ENCODE measurements at places on chromosomes 1 and 21. TPM values are rescaled to one million over a fixed set of nuclear protein-coding genes. Genes with fewer than 3 reads are reported as not detected.

DNA sequence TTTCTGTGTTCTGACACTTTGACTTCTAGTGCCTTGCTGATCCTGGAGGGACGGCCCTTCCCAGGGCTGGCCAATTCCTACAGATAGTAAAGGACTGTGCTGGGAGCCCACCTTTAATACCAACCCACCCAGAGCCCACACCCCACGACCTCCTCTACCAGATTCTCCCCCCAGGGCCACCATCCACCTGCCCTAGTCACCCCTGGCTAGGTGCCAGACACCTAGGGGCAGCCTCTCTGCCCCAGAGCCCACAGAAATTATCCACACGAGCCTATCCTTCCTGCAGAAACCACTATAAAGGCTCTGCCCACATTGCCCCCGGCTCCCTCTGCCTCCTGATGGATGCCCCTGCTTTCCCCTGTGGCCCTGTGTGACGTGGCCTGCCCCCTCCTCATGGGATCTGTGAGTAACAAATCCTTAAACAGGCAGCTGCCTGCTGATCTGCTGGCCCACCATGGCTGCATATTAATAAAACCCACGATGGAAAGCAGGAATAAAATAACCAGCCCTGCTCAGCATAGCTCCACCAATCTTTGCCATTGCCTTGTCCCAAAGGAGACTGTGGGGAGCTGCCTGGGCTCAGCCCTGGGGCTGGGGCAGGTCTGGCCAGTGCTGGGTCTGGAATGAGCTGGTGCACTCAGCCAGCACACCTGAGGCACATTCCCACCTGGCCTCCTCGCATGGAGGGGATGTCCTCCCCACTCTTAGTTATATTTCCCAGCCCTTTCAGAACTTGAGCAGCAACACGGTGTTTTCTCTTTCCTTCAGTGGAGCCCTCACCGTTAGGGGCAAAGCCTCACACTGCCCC is 488.5 kb downstream of the NPHP4 start:
- H3K27ac ChIP-seq: no peak overlapping the region
- H3K27me3 ChIP-seq: no peaks in the 10 kb centered on the region
- H3K4me1 ChIP-seq: no peaks in the 10 kb centered on the region
- DNase-seq: no peak

DNA sequence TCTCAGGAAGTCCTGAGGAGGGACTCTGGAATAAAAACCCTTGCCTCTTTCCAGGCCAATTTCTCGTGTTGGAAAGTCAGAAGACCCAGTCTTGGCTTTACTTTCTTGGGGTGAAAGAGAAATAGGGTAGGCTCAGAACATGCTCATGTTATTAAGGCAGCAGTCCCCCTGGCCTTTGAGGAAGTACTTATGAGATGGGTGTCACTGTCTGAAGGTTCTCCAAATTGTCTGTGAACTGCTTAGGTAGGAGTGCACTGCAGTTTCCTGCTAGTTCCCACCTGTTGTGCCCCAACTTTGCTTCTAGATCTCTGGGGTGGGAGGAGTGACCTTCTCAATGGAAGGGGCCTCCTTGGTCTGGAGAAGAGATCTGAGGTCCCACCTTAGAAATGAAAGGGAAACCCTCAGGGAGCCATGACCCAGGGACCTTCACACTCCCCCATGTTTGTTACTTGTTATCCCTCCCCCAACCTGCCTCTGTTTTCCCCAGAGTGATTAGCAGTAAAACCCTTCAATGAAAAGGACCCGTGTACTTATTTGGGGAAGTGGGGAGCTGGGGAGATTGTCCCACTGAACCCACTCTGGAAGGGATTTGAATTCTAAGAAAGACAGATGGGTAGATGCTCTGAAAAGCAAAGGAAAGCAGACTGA is 5.7 kb downstream of the ZNF691 start:
- no peak for DNase-seq
- peaks cover 19% of the 10 kb centered on the region for H3K36me3 ChIP-seq
- H3K4me1 ChIP-seq: peaks cover 10% of the 10 kb centered on the region
- H3K27ac ChIP-seq: no peak overlapping the region

The LY9 gene
- 1.3 TPM for total RNA-seq

DNA sequence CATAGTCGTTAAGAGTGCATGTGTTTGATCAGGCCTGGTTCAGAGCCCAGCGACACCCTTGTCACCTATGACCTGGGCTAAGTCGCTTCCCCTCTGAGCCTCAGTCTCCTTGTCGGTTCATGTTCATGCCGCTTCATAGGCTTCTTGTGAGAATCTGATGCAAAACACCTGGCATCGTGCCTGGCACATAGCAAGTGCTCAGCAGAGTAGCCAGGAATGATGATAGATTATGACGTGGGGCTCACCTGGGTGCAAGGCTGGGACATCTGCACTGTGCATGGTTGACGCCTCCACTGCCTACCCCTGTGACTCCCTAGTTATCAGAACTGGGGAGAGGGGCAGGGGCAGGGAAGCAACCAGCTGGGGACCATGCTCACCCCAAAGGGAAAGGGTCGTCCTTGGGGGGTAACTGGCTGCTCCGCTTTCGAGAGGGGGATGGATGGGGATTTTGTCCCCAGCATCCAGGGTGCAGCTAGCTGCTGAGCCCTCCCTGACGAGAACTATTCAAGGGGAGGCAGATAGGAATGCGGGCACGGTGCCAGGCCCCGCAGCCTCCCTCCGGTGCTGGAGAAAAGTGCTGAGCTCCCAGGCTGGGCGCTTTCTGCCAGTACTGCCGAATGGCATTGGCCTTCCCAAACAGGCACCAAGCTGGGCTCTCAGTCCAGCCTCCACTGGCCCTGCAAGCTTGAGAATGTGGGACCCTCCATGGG is 9.3 kb downstream of the EFHD2 start:
- H3K27me3 ChIP-seq: no peaks in the 10 kb centered on the region
- H3K4me3 ChIP-seq: no peak overlapping the region
- H3K4me1 ChIP-seq: no peaks in the 10 kb centered on the region

DNA sequence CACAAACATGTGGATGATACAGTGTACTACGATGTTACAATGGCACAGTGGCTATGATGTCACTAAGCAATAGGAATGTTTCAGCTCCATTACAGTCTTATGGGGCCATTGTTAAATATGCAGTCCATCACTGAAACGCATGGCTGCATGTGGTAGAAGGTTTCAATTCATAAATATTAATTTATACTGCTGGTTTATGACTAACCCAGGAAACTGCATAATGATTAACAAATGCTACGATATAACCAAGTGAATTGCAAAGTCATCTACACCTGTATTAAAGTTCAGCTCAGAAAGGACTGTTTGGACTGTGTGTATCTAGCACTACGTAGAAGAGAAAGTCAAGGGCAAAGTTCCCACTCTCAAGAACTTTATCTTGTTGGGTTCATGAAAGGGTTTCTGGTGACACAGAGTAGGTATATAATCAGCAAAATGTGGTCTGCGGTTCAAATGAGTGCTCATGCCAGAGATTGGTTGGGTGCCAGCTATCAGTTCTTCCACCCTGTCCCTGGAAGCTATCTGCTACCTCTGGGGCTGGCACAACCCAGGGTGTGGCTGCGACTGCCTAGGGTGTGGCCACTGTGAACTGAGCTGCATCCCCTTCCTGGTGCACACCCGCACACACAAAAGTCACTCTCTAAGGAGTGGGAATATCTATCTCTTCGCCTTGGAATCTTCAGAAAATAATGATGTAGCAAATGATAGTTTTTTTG is 14.8 kb downstream of the MGST3 start:
- no peak overlapping the region for H3K4me3 ChIP-seq
- peaks cover under 1% of the 10 kb centered on the region for H3K36me3 ChIP-seq
- no peak overlapping the region for H3K27ac ChIP-seq
- H3K27me3 ChIP-seq: no peaks in the 10 kb centered on the region
- DNase-seq: no peak

DNA sequence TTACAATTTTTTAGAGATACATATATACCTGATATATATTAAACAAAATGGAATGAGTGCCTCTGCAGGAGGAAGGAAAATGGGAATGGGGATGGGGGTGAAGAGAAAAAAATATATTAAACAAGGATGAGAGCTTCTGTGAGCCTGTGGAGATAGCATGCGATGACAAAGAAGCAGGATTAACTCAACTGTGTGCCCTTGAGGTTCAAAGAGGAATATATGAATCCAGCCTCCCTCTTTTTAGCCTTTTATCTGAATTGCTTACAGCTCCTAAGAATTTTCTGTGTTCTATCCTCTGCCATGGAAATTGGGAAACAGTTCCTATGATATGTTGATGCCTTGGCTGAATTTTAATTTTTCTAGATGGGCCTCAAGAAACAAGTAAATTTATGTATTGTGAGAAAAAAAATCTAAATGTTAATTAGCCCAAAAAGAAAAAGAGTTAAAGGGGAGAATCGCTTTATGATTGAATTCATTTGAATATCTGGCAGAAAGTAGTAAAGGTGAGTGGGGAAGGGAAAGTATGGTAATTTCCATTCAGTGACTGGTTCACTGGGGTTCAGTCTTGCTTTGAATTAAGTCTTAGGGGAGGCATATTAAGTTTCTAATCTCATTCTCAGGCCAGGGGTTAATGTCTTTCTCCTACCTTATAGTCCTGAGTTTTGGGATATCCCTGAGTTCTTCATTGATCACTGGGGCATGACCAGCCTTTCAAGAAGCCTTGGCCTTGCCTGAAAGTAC is 106.3 kb upstream of the HMCN1 start:
- no peaks in the 10 kb centered on the region for H3K27me3 ChIP-seq
- H3K4me1 ChIP-seq: no peaks in the 10 kb centered on the region
- no peak overlapping the region for H3K27ac ChIP-seq
- H3K4me3 ChIP-seq: no peak overlapping the region

DNA sequence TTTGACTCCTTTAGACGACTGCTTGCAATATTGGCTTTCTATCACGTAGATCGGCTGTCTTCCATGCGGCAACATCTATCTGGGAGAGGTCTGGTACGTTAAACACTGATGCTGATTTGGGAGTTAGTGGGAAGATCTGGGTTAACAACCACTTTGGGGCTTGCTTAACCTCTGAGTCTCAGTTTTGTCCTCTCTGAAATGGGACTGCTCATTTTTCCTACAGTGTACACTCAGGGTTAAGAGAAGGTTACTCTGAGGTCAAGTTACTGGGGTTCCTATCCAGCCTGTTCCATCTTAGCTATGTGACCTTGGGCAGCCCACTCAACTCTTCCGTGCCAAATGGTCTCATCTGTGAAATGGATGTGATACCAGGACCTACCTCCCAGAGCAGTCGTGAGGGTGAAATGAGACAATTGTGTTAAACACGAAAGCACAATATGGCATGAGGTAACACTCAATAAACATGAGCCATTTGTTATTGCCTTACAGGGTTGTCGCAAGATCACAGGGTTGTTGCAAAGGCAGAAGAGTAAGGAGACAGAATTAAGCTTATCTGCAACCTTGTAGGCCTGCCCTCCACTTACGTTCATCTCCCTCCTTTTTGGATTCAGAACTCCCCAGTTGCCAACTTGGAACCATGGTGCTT is 5.6 kb downstream of the ABCA4 start:
- H3K4me1 ChIP-seq: no peaks in the 10 kb centered on the region
- no peaks in the 10 kb centered on the region for H3K27me3 ChIP-seq
- no peaks in the 10 kb centered on the region for H3K36me3 ChIP-seq
- H3K4me3 ChIP-seq: no peak overlapping the region
- H3K27ac ChIP-seq: no peak overlapping the region

DNA sequence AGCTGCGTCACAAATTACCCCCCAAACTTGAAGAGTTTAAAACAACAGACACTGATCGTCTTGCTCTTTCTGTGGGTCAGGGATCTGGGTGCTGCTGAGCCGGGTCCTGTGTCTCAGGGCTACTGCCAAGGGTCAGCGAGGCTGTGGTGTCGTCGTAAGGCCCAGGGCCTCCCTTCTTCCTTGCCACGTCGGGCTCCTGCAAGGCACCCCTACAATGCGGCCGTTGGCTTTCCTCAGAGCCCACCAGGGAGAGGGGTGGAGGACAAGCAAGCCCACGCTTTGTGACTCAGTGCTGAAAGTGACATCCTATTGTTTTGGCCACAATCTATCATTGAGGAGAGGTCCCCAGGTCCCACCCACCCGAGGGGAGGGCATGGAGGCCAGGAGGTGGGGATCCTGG is 7.7 kb upstream of the FBLIM1 start:
- no peak overlapping the region for H3K4me3 ChIP-seq
- H3K27ac ChIP-seq: no peak overlapping the region
- DNase-seq: no peak
- peaks cover 19% of the 10 kb centered on the region for H3K4me1 ChIP-seq
- no peaks in the 10 kb centered on the region for H3K27me3 ChIP-seq
- H3K36me3 ChIP-seq: no peaks in the 10 kb centered on the region

Measured in lung (tissue), 17 donors.